Activated CD4-positive, alpha-beta T cell treated with anti-CD3 and anti-CD28 coated beads, Interleukin-2, amount 10 ng/mL, durations not matched to agents 24 days and 14 days (primary cell): ENCODE measurements at places on chromosomes 4 and X.

GRCh38 chrX:71365356-71365874 lies 742 bp upstream of the TAF1 start:
- H3K27ac ChIP-seq: peak overlapping the region; percentile 100
- H3K27me3 ChIP-seq: no peaks in the 10 kb centered on the region
- DNase-seq: no peak
- peaks cover 8% of the 10 kb centered on the region for H3K36me3 ChIP-seq

DNA sequence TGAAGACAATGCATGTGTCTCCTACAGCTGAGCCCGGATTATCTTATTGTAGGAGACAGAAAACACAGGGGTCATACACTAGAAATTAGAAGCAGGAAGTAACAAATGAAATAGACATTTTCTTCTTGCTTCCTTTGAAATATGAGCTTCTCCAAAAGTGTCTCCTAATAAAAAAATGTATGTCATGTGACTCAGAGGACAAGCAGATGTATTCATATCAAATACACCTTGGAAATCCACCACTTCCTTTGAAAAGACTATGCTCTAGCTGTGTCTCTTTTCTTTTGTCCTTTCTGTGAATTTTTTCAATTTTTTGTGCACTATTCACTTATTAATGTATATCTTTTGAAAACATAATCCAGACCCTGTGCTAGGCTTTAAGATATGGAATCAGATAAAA lies 1906.2 kb downstream of the C4orf33 start:
- H3K4me3 ChIP-seq: no peak overlapping the region
- no peaks in the 10 kb centered on the region for H3K27me3 ChIP-seq
- no peak overlapping the region for H3K27ac ChIP-seq
- H3K4me1 ChIP-seq: no peaks in the 10 kb centered on the region
- no peak for DNase-seq
- no peaks in the 10 kb centered on the region for H3K36me3 ChIP-seq

- H3K27me3 ChIP-seq: no peaks in the 10 kb centered on the region
- H3K4me3 ChIP-seq: no peak overlapping the region
- no peak for DNase-seq
- H3K4me1 ChIP-seq: no peaks in the 10 kb centered on the region
- H3K36me3 ChIP-seq: no peaks in the 10 kb centered on the region
- no peak overlapping the region for H3K27ac ChIP-seq
Measured at GRCh38 chr4:171583790-171584189, 229.4 kb upstream of the GALNTL6 start.

- no peaks in the 10 kb centered on the region for H3K27me3 ChIP-seq
- no peak overlapping the region for H3K4me3 ChIP-seq
- no peak for DNase-seq
- no peaks in the 10 kb centered on the region for H3K4me1 ChIP-seq
- no peaks in the 10 kb centered on the region for H3K36me3 ChIP-seq
Measured at GRCh38 chr4:124504431-124504830, 208.1 kb downstream of the ANKRD50 start.

- H3K36me3 ChIP-seq: peaks cover 47% of the 10 kb centered on the region
- H3K27me3 ChIP-seq: no peaks in the 10 kb centered on the region
- DNase-seq: no peak
- peak overlapping the region; percentile 19 for H3K4me3 ChIP-seq
- H3K27ac ChIP-seq: peak overlapping the region; percentile 35
- peaks cover 24% of the 10 kb centered on the region for H3K4me1 ChIP-seq
Measured at GRCh38 chr4:145076469-145076855, 21.5 kb downstream of the ANAPC10 start.
